Nucleus accumbens (tissue), 56 donors: ENCODE measurements at places on chromosomes 1 and 21.

- DNase-seq: no peak
Measured at GRCh38 chr1:150094734-150095265, 27.2 kb downstream of the VPS45 start.

DNA sequence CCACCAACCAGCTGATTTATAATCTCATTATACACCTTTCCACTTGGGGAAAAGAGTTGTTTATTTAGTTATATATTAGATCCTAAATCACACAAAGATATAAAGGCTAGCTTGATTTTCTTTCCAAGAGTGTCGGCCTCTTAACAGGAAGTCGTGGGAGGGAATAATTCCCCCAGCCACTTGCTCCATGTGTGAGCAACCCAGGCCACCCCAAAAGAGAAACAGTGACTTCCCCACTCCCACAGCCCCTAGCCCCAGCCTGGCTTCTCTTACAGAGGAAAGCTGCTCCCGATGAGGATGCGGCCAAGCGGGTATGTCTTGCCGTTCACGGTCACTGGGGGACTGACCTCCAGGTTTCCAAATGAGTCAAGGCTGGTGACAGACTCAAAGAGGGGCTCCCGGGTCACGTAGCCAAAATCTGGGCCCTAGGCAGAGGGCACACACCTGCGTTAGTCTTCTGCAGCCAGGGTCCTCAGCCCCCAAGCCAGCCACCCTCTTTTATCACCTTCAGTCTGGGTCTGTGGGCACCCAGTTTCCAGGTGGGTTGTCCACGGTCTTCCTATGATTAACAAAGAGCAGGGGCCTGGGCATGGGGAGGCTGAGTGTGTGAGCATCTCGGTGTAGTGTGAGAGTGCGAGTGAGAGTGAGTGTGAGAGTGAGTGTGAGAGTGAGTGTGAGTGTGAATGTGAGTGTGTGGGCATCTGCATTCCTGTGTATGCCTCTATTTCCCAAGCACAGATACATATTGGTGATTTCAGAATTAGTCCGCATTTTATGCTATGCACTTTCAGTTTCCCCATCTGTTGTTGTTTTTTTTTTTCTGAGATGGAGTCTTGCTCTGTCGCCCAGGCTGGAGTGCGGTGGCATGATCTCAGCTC is 25.4 kb upstream of the SDHB start:
- DNase-seq: no peak

- no peak for DNase-seq
Measured at GRCh38 chr21:42262831-42263231, 43.9 kb downstream of the ABCG1 start.

DNA sequence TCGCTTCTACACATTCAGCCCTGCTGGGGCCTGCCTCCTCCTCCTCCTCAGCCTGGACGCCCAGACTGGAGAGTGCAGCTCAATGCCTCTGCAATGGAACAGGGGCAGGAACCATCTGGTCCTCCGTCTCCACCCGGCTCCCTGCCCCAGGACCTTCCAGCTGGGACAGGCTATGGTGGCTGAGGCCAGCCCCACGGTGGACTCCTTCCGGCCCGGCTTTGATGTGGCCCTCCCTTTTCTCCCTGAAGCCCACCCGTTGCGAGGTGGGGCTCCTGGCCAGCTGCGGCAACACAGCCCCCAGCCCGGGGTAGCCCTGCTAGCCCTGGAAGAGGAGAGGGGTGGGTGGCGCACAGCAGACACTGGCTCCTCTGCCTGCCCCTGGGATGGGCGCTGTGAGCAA is 1.4 kb downstream of the EXTL1 start:
- no peak for DNase-seq

GRCh38 chr1:55828044-55828443 is 612.9 kb upstream of the USP24 start:
- DNase-seq: no peak

DNA sequence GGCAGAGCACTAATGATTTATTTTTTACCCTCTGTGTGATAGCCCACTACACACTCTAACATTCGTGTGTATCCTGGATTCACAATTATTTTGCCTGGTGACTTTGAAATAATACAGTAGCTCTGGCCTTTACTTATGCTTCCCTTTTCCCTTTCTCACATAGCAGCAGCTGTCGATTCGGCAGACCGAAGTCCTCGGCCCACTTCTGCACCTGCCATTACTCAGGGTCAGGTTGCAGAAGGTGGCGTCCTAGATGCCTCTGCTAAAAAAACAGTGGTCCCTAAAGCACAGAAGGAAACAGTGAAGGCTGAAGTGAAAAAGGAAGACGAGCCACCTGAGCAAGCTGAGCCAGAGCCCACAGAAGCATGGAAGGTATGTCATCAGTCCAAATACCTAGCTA is 70.8 kb downstream of the TMEM200B start:
- DNase-seq: no peak

- no peak for DNase-seq
Measured at GRCh38 chr1:54105736-54106269, 47.0 kb downstream of the CDCP2 start.

- no peak for DNase-seq
Measured at GRCh38 chr21:32132881-32133280, 146.0 kb downstream of the MIS18A start.
